ENCODE measurements at places on chromosomes 3 and 15.

DNA sequence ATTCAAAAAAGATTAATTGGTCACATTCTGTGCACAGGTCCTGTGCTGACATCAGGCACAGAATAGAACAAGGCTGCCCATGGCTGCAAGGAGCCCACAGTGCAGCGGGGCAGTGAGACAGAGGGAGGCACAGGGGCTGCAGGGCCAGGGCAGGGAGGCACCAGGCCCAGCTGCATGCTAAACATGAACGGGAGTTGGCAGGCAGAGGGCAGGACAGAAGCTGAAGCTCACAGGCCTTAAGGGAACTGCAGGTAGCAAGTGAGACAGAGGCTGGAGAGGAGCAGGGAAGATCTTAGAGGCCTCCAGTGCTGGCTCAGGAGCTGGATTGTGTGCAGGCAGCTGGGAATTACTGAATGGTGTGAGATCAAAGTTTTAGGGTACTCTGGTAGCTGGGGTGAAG is 26.2 kb downstream of the IDH3A start:
- no peak for DNase-seq

DNA sequence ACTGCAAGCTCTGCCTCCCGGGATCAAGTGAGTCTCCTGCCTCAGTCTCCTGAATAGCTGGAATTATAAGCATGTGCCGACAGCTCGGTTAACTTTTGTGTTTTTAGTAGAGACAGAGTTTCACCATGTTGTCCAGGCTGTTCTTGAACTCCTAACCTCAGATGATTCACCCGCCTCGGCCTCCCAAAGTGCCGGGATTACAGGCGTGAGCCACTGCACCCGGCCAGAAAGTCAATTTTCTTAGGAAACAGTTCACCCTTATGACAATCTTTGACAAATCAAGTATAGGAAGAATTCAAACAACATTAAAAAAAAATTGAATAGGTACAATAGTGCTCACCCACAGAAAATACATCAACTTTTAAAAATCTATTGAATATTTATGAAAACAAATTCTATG is 23.6 kb upstream of the DUT start:
- DNase-seq, result no peak

DNA sequence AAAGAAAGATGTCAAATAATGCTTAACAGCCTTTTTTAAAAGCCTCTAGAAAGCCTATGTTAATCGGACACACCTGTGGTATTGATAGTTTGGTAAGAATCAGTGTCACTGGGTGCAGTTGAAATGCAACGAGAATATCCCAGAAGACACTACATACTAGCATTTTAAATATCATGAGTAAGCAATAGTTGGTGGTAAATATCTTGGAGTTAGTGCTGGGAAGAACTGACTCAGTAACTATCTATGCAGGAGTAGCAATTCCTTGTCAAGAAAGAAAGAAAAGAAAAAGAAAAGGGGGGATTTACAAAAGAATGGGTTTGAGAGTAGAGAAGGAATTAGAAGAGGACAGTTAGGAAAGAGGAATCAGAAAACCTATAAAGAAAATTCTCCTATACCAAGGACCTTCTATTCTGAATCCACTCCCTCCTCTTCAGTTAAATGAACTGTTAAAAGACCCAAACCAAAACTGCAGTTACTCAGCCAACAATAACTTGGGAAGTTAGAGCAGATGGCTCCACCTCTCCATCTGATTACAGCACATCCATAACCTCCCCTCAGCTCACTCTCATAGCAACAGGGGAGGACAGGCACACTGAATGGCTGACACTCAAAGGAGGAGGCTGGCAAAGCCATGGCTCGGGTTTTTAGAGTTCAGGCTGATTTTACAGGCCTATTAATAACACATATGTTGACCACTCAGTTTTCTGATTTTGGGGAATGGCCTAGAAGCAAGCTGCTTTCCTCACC is 207.6 kb upstream of the MDFIC2 start:
- DNase-seq, result no peak

GRCh38 chr15:77540312-77541060 is 92.2 kb downstream of the LINGO1 start:
- no peak for DNase-seq

GRCh38 chr3:97810779-97811390 is 10.9 kb upstream of the CRYBG3 start:
- no peak for DNase-seq

DNA sequence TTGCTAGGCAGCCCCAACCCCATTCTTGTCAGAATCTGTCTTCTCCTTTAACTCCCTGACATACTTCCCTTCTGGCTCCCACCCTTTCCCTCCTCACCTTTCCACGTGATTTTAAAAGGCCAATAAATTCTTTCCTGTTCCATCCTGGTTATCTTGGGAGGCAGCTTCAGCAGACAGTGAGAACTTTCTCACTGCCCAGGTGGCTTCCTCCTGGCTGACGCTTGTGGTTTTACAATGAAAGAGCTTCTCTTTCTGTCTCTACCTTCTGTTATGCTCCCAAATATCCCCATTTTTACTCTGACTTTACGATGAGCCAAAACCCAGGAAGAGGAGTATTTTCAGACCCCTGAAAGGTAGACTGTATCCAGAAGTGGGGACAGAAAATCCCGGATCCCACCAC is 42.1 kb downstream of the GASK1A start:
- DNase-seq, result no peak

DNA sequence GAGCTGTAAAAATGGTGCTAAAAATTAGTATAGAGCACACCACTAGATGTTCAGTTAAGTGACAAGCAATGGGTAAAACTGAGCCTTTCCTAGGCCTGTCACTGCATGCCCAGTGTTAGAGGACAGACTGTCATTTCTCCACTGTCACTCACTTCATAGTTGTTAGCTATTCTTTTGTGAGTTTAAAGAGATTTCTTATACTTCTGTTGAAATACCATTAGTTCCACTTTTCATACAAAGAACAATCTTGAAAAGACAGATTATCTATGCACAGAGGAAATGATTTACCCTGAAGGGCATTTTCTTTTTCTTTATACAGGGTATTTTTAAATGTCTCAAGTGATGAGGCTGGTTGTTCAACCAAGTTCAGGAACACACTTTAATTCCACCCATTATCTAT is 28.3 kb upstream of the CHMP2B start:
- no peak for DNase-seq

DNA sequence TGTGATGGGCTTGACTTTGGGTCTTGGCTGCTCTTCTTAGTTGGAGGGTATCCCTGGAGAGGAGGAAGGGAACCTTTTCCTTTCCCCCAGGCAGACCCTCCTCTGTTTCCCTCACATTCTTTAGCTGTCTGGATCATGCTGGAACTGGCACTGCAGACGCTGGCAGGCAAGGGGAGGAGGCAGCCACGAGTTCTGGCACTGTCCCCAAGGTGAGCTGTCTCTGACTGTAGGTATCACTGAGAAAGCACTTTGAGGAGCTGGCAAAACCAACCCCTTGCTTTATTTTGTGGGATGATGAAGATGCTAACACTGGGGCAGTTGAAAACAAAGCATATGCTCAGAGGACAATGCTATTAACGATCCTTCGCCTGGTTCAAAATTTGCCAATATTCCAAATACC is 175.0 kb downstream of the SOX2 start:
- no peak for DNase-seq

DNA sequence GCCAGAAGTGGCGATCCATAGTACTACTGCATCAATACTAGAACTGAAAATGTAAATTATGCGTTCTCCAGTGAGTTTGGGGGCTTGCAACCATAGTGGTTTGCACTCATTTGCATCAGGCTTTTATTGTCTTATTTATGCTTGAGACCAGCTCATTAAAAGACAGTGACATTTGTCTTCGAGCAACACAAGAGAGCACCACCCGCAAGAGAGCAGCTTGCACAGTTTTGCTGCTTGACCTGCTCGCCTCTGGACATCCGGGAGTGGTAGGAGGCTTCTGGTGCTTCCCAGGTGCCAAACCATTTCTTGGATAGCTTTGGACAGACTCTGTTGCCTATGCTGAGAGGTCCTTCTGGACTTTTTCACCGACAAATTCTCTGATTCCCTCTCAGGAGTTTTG is 294.6 kb downstream of the MEX3B start:
- DNase-seq, result no peak

GRCh38 chr3:36653095-36653494 is 111.3 kb downstream of the DCLK3 start:
- no peak for DNase-seq

- no peak for DNase-seq
These were observed 493.6 kb upstream of the ADAMTS9 start for GRCh38 chr3:65181391-65181871.

DNA sequence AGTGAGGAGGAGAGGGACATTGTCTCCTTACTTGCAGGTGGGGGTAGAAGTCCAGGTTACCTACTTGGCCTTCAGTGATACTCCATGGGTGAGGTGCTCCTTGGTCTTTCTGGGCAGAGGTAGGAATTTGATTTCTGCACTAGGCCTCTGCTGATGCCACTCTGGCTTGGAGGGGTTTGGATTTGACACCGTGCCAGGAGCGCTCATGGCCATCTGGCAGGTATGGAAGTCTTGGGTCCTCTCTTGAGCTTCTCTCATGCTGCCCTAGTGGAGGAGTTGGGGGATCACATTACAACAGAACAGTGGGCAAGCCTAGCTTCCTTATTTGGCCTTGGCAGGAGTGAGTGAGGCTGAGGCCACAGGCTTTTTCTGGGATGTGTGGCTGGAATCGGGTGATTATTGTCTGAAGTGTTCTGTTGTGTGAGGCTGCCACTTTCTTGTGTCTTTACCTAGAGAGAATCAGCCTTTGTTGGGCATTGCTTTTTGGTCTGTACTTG is 525.0 kb downstream of the GABRG3 start:
- DNase-seq, result no peak

GRCh38 chr3:99674086-99674789 is 35.8 kb downstream of the COL8A1 start:
- DNase-seq, result no peak

DNA sequence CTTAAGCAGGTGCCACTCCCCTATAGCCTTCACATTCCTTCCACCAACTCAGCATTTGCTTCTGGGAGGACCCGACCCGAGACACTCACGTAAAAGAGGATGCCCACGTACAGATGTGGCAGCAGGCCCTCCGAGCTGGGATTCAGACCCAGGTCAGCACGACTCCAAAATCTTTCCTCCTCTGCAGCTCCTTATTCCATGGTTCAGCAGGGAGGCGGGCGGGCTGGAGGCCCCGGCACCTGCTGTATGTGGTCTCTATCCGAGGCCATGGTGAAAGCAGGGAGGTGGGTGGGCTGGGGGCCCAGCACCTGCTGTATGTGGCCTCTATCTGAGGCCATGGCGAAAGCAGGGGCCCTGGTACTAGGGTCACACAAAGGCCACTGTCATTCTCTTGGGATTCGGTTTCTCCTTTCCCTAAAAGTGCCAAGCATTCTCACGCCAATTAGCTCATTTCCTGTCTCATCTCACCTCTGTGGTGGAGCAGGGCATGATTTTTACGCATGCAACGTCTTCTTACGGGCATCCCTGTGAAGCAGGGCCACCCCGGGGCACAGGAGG is 5.9 kb upstream of the MUC4 start:
- no peak for DNase-seq

GRCh38 chr3:125055913-125056745 is at the start of gene HEG1:
Gene HEG1, minus strand, starts transcription at chr3:125055997. Its CDS starts 107 bp downstream, at chr3:125055890.
- DNase-seq, result peak; percentile 77

GRCh38 chr3:10157031-10157430 is 7.7 kb upstream of the IRAK2 start:
- no peak for DNase-seq

GRCh38 chr3:193884027-193884426 is 251.9 kb upstream of the HES1 start:
- DNase-seq, result no peak

- no peak for DNase-seq
These were observed 16.4 kb downstream of the TGM4 start for GRCh38 chr3:44890852-44891251.

DNA sequence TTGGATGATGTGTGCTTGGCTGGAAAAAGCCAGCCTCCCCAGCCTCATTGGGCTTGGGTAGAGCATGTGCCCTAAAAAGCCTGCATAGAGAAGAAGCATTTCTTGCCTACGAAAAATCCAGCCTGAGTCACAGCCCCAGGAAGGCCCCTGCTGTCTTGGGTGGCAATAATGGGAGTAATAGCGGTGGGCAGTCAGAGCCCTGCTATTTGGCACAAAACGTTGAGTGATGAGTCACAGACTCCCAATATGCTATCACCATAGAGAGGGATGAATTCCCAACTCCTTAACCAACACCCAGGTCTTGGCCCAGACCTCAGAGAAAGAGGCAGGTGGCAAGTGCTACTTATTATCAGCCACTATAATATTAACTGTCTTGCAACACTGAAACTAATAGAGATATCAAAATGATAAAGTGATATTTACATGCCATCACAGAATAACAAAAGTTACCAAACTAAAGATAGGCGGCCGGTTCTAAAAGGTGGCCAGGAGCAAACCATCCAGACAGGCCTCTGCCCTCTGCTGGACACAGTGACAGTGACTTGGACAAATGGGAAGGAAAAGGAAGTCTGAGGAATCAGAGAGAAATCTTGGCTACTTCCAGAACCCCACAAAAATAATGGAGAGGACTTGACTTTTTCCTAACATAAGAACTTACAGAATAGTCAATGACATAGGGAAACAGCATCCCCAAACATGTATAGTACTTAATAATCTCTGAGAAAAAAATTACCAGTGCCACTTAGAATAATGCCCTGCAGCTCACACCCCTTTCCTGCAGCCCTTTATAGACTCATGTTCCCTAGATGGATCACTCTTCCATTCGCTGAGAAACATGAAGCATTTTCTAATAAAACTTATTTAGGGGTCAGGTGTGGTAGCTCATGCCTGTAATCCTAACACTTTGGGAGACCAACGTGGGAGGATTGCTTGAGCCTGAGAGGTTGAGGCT is 51.9 kb upstream of the MUC13 start:
- DNase-seq, result no peak

- DNase-seq, result peak; percentile 7
These were observed 65.7 kb upstream of the ALDH1L1 start for GRCh38 chr3:126245811-126246727.

GRCh38 chr3:147379651-147380050 is 26.7 kb downstream of the ZIC4 start:
- DNase-seq, result no peak

- DNase-seq, result no peak
These were observed 23.5 kb downstream of the ZXDC start for GRCh38 chr3:126452213-126452612.

DNA sequence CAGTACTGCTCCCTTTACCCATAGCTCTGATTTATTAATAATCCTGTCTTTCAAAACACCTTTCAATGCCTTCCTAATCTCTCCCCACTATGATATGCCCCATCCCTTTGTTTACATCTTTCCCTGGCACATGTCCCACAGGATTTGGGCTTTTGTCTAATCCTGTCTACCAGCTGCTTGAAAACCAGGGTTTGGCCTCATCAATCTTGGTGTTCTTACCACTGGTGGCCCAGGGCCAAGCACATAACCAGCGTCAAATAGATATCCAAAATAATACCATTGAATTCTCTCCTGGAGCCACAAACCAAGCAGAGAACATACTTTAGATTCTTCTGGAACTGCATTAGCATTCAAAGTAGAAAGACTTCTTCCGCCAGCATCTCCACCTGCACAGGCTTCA is 104.8 kb upstream of the PPP2R3A start:
- DNase-seq, result no peak

GRCh38 chr3:197327701-197328100 is 29.3 kb upstream of the DLG1 start:
- no peak for DNase-seq

- DNase-seq, result no peak
These were observed 120.7 kb upstream of the MDFIC2 start for GRCh38 chr3:70433091-70433490.
